Fibroblast of skin of right quadriceps (primary cell): ENCODE measurements at places on chromosomes 3 and 15.
A peak's percentile ranks its signal among the peaks of the same experiment; 100 is the strongest.

DNA sequence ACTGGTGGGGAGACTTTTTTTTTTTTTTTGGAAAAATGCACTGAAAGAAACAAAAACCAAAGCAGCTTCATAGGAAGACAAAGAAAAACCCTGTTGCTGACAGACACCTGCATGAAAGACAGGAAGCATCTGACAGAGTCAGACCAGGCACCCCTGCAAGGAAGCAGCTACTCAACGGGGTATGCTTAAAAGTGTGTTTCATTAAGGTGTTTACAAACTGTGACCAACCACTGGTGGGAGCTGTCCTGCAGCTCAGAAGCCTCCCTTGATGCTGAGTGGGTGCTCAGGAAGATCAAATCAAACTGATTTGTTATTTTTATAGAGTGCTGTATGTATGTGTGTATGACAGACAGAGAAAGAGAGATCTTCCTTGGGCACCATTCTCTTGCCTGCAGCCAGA, 34.7 kb upstream of the AGBL1 start:
- DNase-seq = no peak

GRCh38 chr3:192857260-192857661, 60.4 kb downstream of the MB21D2 start:
- DNase-seq = peak; percentile 60

DNA sequence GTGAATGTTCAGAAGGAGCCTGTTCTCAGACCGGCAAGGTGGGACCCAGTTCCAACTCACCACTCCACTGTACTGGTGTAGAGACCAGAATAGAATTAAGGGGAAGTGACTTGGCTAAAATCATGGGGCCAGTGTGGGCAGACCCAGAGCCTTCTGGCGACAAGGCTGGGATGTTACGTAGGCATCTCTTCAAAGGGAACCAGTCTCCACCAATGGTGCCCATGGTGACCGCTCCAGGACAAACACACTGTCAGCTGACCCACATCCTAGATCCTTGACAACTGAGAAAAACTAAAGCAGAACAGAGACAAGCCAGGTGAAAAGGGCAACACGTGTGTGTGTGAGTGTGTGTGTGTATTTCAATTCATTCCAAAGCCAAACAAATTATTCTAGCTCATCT, 321.7 kb upstream of the FRG2C start:
- DNase-seq = no peak

DNA sequence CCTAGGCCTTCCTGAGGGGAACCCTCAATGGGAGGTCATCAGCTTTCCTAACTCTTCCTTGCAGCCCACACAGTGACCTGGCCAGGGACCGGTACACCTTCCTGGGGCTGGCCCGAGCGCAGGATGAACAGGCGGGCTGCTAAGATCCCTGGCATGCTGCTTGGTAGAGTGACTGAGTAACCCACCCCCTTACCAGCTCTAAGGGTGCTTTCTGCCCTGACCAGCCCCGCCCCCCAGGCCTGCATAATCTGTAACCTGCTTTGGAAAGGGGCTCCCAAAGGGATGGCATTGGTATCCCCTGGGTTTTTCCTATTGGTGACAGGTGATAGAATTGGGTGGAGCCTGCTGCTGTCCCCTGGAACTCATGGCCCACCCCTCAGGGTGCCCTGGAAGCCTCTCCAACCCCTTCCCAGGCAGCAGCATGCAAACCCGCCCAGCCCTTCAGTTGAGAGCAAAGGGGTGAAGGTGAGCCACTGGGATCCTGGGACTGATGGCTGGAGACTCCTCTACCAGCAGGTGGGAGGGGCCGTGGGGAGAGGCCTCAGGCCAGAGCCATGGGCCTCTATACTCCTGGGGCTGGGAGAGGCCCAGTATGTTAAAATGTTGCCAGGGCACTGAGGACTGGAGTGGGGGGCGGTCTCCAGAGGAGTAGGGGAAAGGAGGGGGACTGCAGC, 11.1 kb upstream of the KIF7 start:
- DNase-seq = no peak

- DNase-seq = no peak
Observed at GRCh38 chr3:124879337-124879680, 7.9 kb downstream of the ITGB5 start.

- no peak for DNase-seq
Observed at GRCh38 chr3:173513123-173513522, 115.6 kb downstream of the NLGN1 start.

DNA sequence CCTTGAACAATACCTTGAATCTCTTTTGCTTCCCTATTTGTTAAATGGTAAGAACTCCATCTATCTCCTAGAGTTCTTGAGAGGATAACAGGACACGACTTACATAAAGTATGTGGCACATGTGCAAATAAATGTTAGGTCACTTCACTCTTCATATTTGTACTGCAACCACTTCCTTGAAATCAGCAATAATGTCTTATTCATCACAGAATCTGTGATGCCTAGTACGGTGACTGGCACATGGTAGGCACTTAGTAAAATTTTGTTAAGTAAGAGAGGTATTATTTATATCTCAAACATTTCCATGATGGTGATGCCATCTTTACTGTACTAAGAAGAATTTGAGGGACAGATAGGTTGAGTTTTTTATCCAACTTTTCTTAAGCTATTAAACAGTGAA, 14.3 kb downstream of the CD47 start:
- DNase-seq = no peak

DNA sequence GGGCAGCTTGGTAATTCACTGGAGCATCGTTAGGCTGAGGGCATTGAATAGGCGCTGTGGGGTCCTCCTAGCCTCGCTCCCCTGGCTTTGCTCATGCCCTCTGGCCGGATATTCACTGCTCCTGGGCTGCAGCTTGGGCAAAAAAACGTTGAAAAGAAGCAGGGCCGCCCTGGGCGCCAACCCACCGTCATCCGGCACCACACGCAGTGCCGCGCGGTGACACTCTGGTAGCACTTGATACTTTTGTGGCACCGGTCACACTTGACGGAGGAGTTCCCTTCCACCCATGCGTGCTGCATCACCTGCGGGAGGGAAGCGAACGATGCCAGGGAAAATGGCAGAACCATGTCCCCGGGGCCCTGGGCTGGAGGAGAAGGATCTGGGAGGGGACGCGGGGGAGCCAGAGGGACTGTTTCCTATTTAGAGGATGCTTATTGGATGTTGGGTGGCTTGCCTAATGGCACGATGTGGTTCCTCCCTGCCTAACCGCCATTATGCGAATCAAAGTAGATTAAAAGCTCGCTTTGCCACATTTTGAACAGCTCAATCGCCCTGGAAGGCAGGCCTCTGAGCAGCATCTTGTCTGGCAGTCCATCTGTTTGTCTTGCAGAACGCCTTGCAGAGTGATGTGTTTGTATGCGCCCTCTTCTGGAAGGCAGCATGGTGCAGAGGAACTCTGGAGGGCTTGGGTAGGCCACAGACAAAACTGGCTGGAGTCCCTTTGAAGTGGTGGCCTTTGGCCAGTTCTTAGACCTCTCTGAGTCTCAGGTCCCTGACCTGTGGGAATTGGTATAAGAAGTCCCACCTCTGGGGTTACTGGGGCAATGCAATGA, 93.2 kb downstream of the DGKG start:
- peak; percentile 9 for DNase-seq

DNA sequence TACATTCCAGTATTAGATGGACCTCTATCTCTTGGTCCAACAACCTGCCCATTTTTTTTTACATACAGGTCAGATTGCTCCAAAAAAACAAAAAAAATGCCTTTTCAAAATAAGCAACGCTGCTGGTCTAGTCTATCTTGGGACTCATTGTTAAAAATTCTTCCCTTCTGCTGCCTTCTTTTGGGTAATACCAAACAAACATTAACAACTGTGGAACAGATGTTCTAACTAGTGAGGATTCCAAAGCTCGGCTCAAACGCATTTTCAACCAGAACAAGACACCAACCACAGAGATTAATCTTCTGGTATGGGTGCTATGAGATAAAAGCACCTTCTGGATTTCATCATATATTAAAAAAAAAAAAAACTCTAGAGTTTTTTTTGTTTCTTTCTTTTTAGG, 24.7 kb downstream of the ARHGAP31 start:
- peak; percentile 89 for DNase-seq

GRCh38 chr15:25060996-25061620, 106.3 kb downstream of the SNRPN start:
- DNase-seq = no peak

DNA sequence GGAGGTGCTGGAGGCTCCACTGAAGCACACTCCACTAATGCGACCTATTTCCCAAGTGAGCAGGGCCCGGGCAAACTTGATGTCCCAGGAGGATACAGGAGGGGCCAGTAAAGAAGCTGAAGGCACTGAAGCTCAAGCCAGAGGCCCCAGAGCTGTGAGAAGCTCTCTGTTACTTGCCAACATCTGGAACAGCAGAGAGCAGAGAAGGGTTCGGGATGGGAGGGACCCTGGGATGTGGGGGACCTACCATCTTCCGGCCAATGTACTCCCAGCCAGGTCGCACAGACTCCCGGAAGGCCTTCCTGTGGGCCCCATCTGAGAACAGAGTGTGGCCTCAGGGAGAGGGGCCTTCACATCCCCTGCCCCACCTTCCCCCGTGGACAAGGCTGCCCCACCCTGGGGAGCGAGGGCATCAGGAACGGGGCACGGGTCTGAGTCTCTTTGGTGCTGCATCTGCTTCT, 3.1 kb downstream of the HHATL start:
- no peak for DNase-seq
